ENCODE measurements at places on chromosomes 16 and 17.

GRCh38 chr17:62761884-62762283 lies 46.2 kb downstream of the MARCHF10 start:
- no peak for DNase-seq

DNA sequence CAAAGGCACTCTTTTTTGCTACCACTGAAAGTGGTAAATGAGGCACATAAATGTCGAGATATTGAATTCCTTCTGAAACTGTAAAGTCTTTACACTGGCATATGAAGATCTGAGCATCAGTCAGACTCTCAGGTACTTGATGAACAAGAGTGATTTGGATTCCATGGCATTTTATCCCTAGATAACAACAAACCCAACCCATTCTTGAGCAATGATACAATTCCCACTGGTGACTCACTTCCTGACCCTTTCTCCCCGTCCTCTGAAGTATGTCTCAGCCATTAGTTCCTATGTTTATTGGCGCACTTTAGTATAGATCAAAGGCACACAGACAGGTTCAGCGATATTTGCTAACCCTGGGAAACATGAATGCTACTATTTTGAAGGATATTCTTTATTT lies 147.0 kb upstream of the RBFOX1 start:
- DNase-seq: no peak

DNA sequence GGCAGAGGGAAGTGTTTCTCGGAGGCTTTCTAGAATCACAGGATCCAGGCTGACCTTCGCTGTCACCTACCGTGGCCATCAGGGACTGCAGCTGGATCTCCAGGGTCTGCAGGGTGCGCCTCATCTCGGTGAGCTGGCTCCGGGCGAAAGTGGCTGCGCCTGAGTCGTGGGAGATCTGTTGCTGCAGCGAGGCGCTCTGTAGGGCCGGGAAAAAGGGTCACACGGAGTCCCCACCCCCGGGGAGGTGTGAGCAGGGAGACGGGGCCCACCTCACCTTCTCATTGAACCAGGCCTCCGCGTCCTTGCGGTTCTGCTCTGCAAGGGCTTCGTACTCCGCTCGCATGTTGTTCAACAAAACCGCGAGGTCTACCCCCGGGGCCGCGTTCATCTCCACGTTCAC lies 2.9 kb downstream of the KRT28 start:
- no peak for DNase-seq

GRCh38 chr16:15961571-15962090 lies 12.2 kb downstream of the ABCC1 start:
- no peak for DNase-seq

DNA sequence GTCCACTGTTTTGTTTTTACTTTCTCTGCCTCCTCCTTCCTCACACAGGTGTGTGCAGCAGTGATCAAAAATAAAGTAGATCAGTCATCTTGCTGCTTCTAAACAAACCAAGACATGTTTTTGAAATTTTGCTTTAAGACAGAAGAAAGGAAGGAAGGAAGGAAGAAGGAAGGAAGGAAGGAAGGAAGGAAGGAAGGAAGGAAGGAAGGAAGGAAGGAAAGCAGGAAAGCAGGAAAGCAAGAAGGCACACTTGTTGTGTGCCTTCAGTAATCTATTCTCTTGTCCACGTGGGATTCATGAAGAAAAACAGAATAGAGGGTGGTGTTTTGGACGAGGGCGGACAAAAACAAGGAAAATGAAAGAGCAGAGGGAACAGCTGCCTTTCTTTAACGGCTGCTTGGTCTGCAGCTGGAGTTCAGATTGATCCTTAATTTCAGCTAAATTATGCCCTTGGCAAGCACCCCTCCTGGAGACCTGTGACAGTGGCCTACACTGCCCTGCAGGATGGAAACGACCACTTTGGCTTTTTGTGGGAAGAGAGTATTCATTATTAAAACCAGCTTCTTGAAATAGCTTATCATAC lies 188.5 kb upstream of the IRX3 start:
- no peak for DNase-seq

DNA sequence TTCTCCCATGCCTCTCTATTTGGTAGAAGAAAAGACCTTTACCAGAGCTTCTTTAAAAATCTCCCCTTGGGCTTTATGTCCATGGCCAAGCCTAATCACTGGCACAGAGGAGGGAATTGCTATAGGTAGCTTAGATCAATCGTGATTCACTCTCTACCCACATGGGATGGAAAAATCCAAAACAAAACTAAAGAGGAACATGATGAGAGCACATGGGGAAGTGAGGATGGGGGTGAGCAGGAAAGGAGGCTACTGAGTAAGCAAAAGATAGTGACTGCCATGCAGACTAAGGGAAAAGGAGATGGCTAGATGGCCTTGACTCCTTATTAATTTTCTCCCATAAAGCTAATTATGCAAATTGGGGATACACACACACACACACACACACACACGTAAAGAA lies 201.2 kb downstream of the HS3ST3A1 start:
- DNase-seq: no peak

DNA sequence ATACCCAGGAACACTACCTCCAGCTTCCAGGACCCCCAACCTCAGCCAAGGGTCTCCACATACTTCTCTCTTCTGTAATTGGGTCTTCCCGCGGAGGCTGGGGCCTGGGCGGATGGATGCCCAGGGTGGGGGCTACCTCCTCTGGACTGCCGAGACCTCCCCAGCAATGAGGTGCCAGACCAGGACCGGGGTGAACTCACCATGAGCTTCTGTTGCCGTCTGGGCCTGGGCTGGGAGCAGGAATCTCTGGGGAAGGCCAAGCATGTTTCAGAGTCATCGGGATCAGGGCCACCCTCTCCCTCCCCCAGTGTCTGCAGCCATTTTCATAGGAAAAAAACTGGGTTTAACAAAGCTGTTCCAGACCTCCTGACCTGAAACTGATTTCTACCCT lies 10.3 kb upstream of the BAHCC1 start:
- DNase-seq: no peak

- DNase-seq: no peak
These were observed 65.8 kb upstream of the ENDOV start for GRCh38 chr17:80349151-80349651.

DNA sequence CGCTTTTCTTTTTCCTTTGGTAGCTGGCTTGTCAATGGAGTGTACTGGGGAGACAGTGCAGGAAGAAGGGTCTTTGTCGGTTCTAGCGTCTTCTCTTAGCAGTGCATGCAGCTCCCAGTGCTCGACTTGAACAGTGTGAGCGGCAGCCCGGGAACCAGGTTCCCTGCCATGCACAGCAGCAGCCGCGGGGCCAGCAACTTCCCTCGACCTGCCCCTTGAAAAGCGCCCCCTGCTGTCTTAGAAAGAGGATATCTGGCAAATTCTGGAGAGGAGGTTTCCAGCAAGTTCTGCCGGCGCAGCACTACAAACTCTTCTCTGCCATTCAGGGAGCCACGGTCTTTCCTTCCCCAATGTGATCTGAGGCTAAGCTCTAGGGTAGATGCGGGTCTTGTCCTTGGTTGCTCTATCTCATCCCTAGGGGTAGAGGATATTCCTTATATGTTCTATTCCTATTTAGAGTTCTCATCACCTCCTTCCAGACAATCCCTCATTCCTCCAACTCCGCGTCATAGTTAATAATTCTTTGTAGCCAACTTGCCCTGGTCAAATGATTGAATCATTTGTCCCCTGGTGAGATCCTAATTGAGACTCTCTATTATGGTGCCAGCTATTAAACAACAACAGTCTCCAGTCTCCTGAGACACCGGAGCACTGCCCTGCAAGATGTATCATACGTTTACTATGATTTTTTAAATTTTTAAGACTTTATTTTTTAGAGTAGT lies 451.3 kb downstream of the PMP22 start:
- DNase-seq: no peak

GRCh38 chr17:9003355-9004131 lies 17.8 kb upstream of the NTN1 start:
- DNase-seq: no peak

- DNase-seq: no peak
These were observed 48.8 kb downstream of the PRMT7 start for GRCh38 chr16:68359398-68360191.
